Neural crest cell (in vitro differentiated cells): ENCODE measurements at places on chromosomes 7 and 10. TPM values are rescaled to one million over a fixed set of nuclear protein-coding genes. Genes with fewer than 3 reads are reported as not detected.

SLC35B4 gene
- 47.1 and 51.7 TPM in 2 replicates for total RNA-seq

TMEM130 gene
- total RNA-seq: 0.61 and 0.82 TPM in 2 replicates

SMKR1 gene
- total RNA-seq: 2.5 and 5.3 TPM in 2 replicates

GHRHR gene
- total RNA-seq: 0.84 TPM in 1 of 2 replicates, not detected in the other

NME8 gene
- not detected in 2 replicates for total RNA-seq

WDR86 gene
- total RNA-seq: 24.8 and 29.8 TPM in 2 replicates

SPAM1 gene
- not detected in 2 replicates for total RNA-seq

LHPP gene
- 8.0 and 8.8 TPM in 2 replicates for total RNA-seq

DNA sequence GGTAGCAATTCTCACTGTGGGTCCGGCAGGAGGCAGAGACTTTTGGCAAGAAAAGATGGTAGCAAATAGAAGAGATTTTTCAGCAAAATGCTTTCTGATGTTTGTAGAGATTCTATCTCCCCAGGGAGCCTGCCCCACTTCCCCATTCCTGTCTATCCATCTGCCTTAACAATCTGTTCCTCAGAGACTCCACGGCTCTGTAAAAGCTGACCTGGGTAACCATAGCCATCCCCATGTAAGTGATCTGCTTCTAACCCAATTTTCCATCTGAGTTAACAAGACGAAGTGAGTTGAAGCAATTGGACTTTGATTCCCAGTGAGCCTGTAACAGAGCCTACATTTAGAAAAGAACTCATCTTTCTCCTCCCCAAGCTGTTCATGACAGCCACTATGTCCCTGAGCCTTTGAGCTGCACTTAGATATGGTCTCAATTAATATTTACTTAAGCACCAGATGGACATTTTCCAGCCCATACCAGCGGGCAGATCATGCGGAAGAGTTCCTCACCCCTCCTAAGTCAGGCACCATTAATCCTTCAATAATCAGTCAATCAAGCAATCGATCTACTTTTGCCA is 896.1 kb downstream of the CCSER2 start:
- no peak for DNase-seq
- no peaks in the 10 kb centered on the region for H3K27me3 ChIP-seq
- no peaks in the 10 kb centered on the region for H3K4me1 ChIP-seq
- H3K4me3 ChIP-seq: no peak overlapping the region

GRCh38 chr10:124642088-124642710 is 102.0 kb downstream of the FAM53B start:
- H3K36me3 ChIP-seq: no peaks in the 10 kb centered on the region
- DNase-seq: no peak
- H3K27me3 ChIP-seq: no peaks in the 10 kb centered on the region
- no peak overlapping the region for H3K4me3 ChIP-seq
- H3K4me1 ChIP-seq: peaks cover 54% of the 10 kb centered on the region

- DNase-seq: no peak
- H3K27me3 ChIP-seq: no peaks in the 10 kb centered on the region
- H3K27ac ChIP-seq: no peak overlapping the region
- H3K4me3 ChIP-seq: no peak overlapping the region
- no peaks in the 10 kb centered on the region for H3K36me3 ChIP-seq
These were observed 786.1 kb downstream of the ANKRD7 start for GRCh38 chr7:119010635-119011034.

DNA sequence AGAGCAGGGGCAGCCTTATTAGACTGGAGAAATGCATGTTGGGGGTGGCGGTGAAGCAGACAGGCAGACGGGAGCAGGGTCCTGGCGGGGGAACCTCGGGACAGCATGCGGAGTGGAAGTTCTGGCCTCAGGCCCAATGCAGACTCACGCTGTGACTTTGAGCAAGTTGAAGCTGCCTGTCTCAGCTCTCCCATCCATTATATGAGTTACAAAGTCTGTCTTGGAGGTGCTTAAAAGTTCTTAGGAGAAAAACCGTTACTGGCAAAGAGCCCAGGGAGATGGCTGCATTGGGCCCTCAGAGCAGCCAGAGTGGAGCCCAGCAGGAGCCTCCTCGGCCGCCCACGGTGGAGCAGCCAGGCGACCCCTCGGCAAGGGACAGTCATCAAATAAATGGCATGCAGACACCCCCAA is 509.5 kb downstream of the PLXNA4 start:
- H3K36me3 ChIP-seq: no peaks in the 10 kb centered on the region
- no peak overlapping the region for H3K4me3 ChIP-seq
- peaks cover 2% of the 10 kb centered on the region for H3K27me3 ChIP-seq
- no peak for DNase-seq

DNA sequence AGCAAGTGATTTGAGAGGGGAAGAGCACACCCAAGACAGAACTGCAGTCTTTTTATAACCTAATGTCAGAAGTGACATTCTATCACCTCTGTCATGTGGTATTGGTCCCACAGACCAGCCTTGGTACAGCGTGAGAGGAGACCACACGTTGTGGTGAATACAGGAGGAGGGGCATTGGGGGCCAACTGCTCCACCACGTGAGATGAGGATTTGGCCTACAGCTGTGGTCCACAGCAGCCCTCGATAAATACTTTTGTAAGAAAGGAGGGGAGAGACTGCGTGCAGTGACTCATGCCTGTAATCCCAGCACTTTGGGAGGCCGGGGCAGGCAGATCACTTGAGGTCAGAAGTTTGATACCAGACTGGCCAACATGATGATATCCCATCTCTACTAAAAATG is 243.1 kb downstream of the FGFR2 start:
- DNase-seq: no peak
- no peaks in the 10 kb centered on the region for H3K27me3 ChIP-seq
- H3K36me3 ChIP-seq: no peaks in the 10 kb centered on the region
- H3K27ac ChIP-seq: no peak overlapping the region
- peaks cover 3% of the 10 kb centered on the region for H3K4me1 ChIP-seq
- H3K4me3 ChIP-seq: no peak overlapping the region

DNA sequence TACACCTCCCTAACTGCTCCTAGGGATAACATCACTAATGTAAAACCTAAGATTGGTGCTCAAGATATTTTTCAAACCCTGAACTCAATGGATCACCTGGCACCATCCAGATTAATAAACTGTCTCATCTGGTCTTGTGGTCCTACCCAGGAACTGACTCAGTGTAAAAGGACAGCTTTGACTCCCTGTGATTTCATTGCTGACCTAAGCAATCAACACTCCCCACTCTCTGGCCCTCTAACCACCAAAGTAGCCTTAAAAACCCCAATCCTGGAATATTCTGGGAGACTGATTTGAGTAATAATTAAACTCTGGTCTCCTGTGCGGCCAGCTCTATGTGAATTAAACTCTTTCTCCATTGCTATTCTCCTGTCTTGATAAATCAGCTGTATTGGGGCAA is 6.2 kb upstream of the USP54 start:
- H3K36me3 ChIP-seq: no peaks in the 10 kb centered on the region
- no peak overlapping the region for H3K4me3 ChIP-seq
- H3K27ac ChIP-seq: no peak overlapping the region
- no peaks in the 10 kb centered on the region for H3K27me3 ChIP-seq

DNA sequence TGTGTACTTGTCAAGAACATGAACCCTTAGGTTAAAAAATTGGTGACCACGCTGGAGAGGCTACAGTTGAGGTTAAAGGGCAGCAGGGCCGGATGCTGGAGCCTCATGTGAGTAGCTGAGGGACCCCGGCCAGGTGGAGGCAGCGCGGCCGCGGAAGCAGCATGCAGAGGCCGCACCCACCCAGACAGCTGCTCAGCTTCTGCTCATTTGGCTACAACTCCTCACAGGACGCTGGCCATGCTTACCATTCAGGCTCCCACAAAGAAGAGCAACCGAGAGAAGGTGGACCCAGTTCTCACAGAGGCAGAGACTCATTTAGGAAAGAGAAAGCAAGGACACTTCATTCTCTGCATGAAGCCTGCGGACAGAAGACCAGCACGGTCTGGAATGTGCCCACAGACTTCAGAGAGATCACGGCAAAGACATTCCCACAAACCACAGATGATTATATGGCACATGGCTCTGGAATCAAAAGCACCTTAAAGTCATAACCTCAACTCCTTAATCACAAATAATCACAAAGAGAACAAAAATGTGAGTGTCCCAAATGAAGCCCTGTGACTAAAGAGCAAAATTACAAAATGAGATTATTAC is 94.4 kb downstream of the VOPP1 start:
- no peaks in the 10 kb centered on the region for H3K4me1 ChIP-seq
- no peak overlapping the region for H3K27ac ChIP-seq
- H3K36me3 ChIP-seq: no peaks in the 10 kb centered on the region

- peaks cover 32% of the 10 kb centered on the region for H3K4me1 ChIP-seq
- H3K27ac ChIP-seq: no peak overlapping the region
- peak; percentile 3 for DNase-seq
- peak overlapping the region; percentile 90 for H3K4me3 ChIP-seq
- no peaks in the 10 kb centered on the region for H3K36me3 ChIP-seq
These were observed 1.8 kb downstream of the LRRC17 start for GRCh38 chr7:102914585-102914984.

DNA sequence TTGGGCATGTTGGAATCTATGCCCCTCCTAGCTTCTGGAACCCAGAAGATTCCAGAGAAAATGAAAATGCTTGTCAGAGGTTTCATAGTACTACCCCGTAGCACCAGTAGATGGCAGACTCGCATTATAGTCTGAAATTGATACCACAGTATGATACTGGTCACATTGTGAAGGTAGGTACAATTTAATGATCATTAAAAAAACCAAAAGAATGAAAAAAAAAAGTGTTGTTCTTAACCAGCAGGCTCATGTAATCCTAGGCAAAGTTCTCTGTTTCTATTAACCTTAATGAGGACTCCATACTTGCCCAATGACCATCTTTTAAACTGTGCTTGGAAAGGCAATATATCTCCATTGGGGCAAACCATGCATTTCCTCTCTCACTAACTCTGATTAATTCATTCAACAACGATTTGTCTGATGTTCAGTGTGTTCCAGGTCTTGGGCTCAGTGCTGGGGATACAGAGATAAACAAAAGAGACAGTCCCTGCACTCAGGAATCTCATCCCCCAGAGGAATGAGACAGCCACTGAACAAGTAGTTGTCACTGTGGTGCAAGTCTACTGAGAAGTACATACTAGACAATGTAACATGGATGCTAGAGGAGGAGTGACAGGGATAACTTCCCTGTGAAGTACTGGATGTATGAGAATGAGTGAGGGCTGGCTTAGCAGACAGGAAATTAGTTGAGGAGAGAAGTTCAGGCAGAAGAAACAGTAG is 223.5 kb upstream of the PHYHIPL start:
- no peak overlapping the region for H3K27ac ChIP-seq
- H3K36me3 ChIP-seq: no peaks in the 10 kb centered on the region
- no peaks in the 10 kb centered on the region for H3K27me3 ChIP-seq
- no peak overlapping the region for H3K4me3 ChIP-seq

GRCh38 chr10:52257692-52258075 is 56.4 kb upstream of the DKK1 start:
- H3K27ac ChIP-seq: no peak overlapping the region
- H3K4me3 ChIP-seq: no peak overlapping the region
- H3K36me3 ChIP-seq: no peaks in the 10 kb centered on the region
- no peaks in the 10 kb centered on the region for H3K27me3 ChIP-seq
- peaks cover 11% of the 10 kb centered on the region for H3K4me1 ChIP-seq

- no peaks in the 10 kb centered on the region for H3K36me3 ChIP-seq
- peaks cover 23% of the 10 kb centered on the region for H3K4me1 ChIP-seq
- no peak for DNase-seq
- H3K27ac ChIP-seq: peak overlapping the region; percentile 65
These were observed 44.2 kb upstream of the TMEM213 start for GRCh38 chr7:138753610-138754009.

DNA sequence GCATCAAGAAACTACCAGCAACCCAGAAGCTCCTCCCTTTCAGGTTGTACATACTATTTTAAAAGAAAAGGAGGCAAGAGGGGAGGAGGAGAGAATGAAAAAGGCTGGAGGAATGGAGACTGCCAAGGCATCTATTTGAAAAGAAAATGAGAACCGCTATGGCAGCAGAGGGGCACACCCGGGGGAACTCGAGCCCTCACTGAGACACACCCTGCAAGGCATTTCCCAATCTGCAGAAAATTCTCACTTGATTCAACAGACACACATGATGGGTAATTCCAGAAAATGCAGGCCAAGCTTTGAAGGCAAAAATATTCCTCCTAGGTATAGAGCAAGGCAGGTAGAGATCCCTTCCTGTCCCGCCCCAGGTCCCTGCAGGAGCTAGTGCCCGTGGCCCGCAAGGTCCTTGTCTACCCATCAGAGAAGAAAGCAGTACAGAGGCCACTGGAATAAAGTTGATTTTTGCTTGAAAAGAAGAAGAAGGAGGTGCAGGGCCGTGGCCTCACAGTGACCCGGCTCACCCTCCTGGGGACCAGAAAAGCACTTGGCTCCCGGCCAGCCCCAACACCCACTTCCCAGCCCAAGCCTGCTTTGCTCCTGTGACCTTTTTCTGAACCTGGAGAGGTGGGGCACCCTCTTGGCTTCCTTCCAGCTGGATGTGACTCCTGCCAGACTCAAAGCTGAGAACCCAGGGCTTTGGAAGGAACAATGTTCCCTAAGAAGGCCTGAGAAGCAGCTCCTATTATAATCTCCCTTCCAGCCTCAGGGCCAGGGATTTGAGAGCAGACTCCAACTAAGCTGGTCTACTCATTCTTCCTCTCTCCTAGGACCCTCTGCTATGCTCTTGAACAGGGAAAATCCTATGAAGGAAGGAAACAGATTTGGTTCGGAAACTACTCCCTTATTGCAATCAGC is 6.2 kb upstream of the PIK3CG start:
- no peaks in the 10 kb centered on the region for H3K4me1 ChIP-seq
- no peak for DNase-seq
- H3K4me3 ChIP-seq: no peak overlapping the region
- no peaks in the 10 kb centered on the region for H3K27me3 ChIP-seq
- no peaks in the 10 kb centered on the region for H3K36me3 ChIP-seq
- no peak overlapping the region for H3K27ac ChIP-seq

DNA sequence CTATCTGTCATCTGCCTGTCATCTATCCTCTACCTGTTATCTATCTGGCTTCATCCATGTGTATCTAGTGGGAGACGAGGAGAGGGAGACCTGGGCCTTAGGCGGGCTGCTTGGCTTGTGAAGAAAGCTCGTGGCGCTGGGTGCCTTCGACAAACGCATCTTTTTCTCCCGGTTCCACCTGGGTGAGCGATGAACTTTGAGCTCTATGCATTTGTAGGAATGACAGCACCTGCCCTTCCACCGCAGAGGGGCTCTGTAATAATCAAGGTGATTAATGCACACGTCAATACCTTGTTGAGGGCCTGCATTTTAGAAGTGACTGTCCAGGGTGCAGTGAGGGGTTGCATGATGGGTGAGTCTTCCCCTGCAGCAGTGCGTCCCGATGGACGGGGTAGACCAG is 2.6 kb upstream of the VIPR2 start:
- H3K27ac ChIP-seq: no peak overlapping the region

DNA sequence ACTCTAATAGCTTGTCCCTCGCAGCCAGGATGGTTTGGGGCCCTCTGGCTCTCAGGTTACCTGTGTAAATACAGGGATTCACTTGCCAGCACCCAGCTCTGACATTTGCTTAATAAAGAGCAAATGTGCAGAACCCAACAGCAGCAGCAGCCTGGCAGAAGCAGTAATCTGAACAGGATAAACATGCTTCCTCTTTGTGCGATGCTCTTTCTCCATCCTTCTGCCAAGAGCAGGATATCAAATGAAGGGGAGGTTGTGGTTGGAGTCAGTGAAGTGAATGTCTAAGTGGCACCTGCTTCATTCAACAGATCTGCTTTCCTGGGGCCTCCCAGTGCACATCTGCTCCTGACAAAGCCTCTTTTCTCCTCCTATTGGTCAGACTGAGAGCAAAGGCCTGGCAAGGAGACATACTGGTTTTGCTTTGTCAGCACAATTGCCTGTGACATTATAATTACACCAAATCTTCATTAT is 130.3 kb downstream of the NRF1 start:
- no peak overlapping the region for H3K4me3 ChIP-seq
- peaks cover 19% of the 10 kb centered on the region for H3K4me1 ChIP-seq
- DNase-seq: no peak
- no peak overlapping the region for H3K27ac ChIP-seq

- no peak overlapping the region for H3K27ac ChIP-seq
- H3K4me3 ChIP-seq: no peak overlapping the region
- DNase-seq: no peak
- peaks cover 12% of the 10 kb centered on the region for H3K4me1 ChIP-seq
These were observed 3.5 kb downstream of the ACTA2 start for GRCh38 chr10:88949051-88949450.
